Stimulated activated naive CD4-positive, alpha-beta T cell (primary cell): ENCODE measurements at places on chromosomes 1 and 21.

DNA sequence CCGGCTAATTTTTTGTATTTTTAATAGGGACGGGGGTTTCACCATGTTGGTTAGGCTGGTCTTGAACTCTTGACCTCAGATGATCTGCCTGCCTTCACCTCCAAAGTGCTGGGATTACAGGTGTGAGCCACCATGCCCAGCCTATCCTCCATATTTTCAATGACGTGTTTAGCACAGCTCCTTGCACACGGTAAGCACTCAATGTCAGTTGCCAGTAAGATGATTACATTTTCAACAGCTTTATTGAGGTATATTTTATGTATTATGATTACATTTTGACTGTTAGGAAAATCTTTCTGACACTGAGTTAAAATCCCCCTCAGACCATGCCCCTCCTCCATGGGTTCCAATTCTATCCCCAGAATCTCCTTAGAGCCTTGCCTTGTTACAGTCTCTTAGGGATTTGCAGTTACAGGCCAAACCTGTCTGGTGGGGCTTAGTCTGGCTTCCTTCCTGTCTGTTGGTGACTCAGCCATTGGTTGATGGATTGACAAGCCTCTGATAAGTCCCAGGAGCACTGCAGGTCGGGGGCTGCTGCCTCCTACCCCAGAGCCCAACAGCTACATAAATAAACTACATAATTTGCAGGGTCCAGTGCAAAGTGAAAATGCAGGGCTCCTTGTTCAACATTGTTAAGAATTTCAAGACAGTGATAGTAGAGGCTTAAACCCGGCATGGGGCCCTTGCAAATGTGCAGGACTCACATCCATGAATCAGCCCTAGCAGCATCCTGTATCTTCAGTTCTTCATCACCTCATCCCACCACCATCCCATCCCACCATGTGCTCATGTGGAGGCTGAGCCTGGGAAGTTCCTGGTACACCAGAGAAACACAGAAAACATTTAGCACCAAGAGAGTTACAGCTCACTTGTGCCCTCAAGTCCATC is 23.4 kb downstream of the COA7 start:
- DNase-seq: no peak

DNA sequence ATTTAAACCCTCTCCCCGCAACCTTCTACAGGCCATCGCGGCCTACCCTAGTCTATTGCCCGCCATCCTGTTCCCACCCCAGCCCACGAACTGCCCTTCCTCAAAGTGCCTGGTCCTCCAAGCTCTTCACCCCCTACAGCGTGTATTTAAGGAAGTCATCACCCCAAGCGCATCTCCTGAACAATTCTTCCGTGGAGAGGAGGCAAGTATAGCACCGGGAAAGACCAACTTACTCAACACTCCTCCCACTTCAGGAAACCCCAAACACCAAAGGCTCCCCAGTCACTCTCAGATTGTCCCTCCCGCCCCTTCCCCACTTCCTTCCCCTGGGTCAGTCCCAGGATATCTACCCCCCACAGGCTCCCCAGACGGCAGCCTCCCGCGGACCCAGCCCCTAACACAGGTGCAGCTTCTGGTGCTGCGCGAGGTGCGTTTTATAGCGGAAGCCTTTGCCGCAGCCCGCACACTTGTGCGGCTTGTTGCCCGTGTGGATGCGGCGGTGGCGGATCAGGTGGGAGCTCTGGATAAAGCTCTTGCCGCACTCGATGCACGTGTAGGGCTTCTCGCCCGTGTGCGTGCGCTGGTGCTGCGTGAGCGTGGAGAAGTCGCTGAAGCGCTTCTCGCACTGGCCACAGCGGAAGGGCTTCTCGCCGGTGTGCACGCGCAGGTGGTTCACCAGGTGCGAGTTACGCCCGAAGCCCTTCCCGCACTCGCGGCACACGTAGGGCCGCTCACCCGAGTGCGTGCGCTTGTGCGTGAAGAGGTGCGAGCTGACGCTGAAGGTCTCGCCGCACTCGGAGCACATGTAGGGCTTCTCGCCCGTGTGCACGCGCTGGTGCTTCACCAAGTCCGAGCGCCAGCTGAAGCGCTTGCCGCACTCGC is 25.5 kb downstream of the ZNF697 start:
- no peak for DNase-seq

DNA sequence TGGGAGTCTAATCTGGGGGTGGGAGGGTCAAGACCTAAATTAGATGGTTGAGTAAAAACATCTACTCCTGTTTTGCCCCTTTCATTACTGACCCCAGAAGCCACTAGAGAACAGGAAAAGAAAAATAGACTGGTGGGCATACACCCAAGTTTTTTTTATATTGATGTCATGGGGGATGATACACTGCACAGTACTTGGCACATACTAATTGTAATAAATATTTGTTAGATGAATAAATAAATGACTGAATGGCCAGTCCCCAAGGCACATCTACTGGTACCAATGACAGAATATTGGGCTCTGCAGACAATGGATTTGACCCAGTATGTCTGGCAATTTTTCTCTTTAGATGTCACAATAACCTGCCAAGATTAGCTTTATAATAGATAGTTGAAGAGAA is 36.8 kb upstream of the PTBP2 start:
- DNase-seq: no peak

DNA sequence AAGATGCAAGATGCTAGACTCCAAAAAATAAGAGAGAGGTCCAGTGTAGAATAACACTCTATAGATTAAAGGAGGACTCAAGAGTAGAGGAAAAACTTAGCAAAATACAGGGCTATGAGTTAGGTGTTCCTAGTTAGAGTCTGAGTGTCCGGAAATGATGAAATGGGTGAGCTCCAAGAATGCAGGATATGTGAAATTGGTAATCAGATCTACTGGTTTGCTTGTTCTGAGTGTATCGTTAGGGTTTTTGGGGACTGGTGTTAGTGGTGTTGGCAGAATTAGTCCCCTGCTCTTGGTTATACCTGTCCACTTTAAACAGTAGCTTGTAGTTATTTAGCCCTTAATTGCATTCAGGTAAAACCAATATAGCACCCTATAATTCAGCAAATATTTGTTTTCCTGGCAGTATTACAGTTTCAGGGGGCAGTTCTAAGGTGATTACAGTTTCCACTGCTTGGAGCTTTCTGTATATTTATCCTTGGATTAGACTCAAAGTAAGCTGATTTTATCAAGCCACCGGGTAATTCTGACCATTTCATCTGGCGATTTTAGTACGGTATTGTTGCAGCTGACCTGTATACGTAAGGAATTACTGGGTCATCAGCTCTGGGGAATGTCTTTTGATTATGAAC is 332.7 kb downstream of the CHRM3 start:
- DNase-seq: no peak

GRCh38 chr1:234281826-234282489 is 91.3 kb upstream of the COA6 start:
- DNase-seq: no peak

- no peak for DNase-seq
These were observed 2.9 kb upstream of the GPX7 start for GRCh38 chr1:52599236-52599635.

DNA sequence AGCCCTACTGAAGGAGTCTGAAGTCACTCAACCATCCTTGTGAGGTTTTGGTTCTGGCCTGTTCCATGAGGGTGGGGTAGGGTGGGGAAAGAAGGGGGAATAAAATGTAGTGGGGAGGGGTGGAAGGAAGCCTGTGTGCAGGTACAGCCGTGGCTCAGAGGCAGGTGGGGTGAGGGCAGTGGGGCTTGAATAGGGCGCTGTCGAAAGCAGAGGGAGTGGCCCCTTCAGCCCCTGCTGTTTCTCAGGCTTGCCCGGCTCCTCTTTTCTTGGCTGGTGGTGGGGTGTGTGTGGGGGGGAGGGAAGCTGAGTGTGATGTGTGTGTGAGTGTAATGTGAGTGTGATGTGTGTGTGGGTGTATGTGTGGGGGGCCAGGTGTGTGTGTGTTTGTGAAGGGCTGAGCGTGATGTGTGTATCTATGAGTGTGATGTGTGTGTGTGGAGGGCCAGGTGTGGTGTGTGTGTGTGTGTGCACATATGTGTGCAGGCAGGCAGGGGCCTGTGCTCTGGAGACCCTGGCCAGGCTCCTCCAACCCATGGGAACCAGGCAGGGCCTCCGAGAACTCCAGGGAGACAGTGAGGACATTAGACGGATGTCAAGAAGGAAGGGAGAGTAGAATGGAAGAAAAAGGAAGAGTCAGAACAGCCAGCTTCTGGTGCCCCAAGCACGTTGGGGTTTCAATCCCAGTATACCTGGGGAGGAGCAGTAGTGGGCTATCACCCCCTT is 9.0 kb downstream of the SOX13 start:
- no peak for DNase-seq

GRCh38 chr1:26290882-26291261 is 11.0 kb downstream of the SH3BGRL3 start:
- DNase-seq: no peak

DNA sequence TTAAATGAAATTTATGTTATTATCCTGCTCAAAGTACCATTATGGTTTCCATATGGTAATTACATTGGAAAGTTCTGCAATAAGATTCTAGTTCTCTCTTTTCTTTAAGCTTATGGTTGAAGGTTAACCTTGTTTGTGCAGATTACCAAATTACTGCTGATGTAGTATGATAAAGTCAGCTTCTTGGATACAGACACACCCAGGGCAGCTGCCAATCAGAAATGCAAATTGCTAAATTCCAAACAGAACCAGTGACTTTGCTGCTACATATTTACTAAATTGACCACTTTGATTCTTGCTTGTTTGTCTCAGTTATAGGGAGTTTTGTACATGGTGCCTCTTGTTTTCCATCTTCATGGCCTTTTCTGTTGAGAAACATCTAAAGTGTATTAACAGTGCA is 26.5 kb downstream of the GNAT2 start:
- DNase-seq: no peak

DNA sequence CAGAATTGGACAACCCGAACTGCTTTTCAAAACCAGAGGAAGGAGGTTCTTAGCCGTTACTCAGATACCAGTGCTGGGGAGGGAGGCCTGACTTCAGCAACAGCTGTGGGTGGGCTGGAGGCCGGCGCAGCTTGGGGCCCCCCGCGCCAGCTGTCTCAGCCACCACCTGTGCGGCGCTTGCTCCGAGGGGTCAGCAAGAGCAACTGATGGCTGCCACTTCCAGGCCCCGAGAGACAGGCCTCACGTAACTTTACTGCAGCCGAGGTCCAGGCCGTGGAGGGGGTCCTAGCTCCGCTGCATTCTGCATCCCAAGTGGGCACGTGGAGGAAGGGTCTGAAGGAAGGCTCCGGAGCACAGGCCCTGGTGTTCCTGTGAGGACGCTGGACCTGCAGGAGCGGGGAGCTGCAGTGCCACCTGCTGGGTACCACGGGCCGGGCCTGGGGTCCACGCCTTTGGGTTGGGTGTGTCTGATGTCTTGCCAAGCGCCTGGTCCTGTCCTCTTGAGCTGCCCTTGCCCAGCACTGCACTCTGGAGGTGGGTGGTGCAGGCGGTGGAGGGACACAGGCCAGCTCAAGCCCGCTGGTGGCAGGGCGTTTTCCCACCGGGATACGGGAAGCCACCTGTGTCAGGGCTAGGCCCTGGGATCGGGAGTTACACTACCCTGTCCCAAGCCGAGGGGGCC is 9.8 kb downstream of the THAP3 start:
- DNase-seq: peak; percentile 20

DNA sequence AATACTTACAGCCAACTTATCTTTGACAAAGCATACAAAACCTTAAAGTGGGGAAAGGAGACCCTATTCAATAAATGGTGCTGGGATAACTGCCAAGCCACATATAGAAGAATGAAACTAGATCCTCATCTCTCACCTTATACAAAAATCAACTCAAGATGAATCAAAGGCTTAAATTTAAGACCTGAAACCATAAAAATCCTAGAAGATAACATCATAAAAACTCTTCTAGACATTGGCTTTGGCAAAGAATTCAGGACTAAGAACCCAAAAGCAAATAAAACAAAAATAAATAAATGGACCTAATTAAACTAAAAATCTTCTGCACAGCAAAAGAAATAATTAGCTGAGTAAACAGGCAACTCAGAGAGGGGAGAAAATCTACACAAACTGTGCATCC is 335.6 kb upstream of the PBX1 start:
- no peak for DNase-seq

DNA sequence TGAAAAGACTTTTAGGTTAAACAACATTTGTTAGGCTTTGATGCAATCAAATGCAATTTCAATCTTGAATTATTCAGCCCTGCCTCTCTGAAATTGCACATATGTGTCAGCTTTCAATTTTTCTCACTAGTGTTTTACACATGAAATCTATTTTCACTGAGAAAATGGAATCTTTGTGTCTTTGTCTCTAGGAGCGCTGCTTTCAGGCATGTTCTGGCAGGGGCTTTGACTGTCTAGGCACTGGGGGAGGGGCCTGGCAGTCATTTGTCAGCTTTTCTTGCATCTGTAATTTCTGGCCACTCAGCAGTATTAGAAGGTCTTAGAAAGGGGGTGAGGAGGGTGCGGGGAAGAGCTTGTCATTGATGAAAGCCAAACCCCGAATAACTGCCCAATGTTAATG is 264.4 kb downstream of the PTPRC start:
- DNase-seq: no peak

- DNase-seq: no peak
These were observed 307.6 kb upstream of the PLXNA2 start for GRCh38 chr1:208551633-208552320.

- DNase-seq: no peak
These were observed 36.7 kb upstream of the GOLT1A start for GRCh38 chr1:204250428-204251030.

GRCh38 chr1:81463936-81464837 is 336.5 kb upstream of the ADGRL2 start:
- no peak for DNase-seq

DNA sequence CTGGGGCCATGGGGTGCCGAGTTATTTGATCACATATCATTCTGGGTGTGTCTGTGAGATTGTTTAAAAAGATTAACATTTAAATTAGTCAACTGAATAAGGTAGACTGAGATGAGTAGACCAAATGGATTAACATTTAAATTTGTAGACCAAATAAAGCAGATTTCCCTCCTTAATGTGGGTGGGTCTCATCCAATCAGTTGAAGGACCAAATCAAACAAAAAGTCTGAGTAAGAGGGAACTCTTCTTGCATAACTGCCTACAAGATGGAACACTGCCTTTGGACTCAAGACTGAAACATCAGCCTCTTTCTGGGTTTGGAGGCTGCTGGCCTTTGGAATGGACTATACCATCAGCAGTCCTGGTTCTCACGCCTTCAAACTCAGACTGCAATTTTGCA is 17.0 kb upstream of the SNX7 start:
- no peak for DNase-seq

- DNase-seq: no peak
These were observed 364.2 kb upstream of the VAMP3 start for GRCh38 chr1:7406641-7407543.
